ENCODE measurements at places on chromosomes 7 and 10. TPM values are rescaled to one million over a fixed set of nuclear protein-coding genes. Genes with fewer than 3 reads are reported as not detected.

The PTPRE gene
- total RNA-seq = 21.4 TPM

The EXOC4 gene
- 75.1 TPM for total RNA-seq

The MLXIPL gene
- not detected for total RNA-seq

The WDFY4 gene
- total RNA-seq = 0.16 TPM

The TMEM184A gene
- total RNA-seq = not detected

The GGCT gene
- 50.2 TPM for total RNA-seq

The FAM131B gene
- 2.4 TPM for total RNA-seq

The SEMA4G gene
- 0.40 TPM for total RNA-seq

The EFCAB10 gene
- total RNA-seq = not detected

The STN1 gene
- 49.8 TPM for total RNA-seq

The PRLHR gene
- not detected for total RNA-seq

Measured in activated CD8-positive, alpha-beta T cell treated with anti-CD3 and anti-CD28 coated beads, Interleukin-2, amount 10 ng/mL, durations not matched to agents 7 days and 5 days (primary cell).